ENCODE measurements at places on chromosomes 13 and 19.
A peak's percentile ranks its signal among the peaks of the same experiment; 100 is the strongest.

- no peak for DNase-seq
These were observed 48.8 kb downstream of the DCLK1 start for GRCh38 chr13:36082396-36082795.

- no peak for DNase-seq
These were observed 16.3 kb upstream of the TEX29 start for GRCh38 chr13:111304041-111304544.

GRCh38 chr13:25908366-25908765, 143.4 kb downstream of the SHISA2 start:
- DNase-seq = no peak

DNA sequence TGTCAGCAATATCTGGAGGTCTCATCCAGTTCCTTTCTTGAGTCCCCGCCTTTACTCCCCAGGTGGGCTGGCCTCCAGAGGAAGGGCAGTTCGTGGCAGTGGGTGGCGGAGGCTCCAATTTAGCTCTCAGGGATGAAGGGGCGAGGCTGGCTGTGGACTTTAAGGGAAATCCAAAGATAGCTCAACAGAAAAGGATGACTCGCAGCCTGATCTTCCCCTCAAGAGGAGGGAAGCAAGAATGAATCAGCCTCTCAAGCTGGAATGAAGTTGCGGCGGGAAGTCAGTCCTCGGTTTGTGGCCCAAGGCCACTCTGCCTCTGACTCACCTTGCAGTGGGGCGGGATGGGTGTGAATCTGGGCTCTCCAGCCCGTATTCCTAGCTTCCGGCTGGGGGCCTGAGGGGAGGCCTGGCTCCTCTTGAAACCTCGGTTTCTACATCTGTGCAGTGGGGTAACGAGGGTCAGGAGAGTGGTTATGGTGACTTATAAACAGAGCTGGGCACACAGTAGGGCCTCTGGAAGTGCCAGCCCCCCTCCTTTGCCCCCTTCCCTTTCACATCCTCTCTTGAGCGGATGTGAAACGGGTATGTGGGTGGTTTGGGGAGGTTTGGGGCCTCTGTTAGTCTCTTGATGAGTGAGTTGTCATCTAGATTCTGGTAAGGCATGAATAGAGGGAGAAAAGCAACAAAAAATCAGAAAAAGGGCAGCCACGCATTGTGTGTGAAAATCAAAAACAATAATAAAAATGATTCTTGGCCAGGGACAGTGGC, 10.5 kb upstream of the SMG9 start:
- peak; percentile 91 for DNase-seq

DNA sequence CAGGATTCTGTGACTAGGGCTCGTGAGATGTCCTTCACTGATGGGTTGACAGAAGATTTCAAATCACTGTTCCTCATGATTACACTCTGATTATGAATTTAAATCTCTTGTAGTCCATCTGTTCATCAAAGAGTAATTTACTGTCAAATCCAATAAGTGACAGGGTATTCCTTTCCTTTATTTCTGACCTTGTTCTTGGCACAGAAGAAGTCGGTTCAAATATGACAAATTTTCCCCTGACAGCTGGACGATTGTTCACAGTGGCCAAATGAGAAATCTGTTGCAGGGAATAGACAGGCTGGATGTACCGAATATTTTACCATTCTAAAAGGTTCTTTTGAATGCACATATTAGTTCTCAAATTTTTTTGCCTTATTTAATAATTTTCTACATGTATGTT, 767.3 kb upstream of the GPC6 start:
- DNase-seq = no peak

DNA sequence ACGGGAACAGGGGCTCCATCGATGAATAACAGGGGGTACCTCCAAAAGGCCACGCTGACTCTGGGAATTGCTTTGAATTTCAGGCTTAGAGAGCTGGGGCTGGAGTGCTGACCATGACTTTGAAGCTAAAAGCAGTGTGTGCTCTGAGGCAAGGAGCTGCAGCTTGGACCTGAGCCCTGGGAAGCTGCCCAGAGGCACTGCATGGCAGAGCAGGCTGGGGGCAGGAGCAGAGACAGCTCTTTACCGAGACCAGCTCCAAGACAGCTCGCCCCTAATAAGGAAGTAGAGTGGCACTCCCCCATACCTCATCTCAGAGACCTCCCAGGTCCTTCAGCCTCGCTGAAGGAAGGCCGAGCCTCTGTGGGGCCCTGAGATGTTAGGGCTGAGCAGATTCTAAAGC, 200.2 kb downstream of the COL4A1 start:
- no peak for DNase-seq

GRCh38 chr13:50644081-50644871, 199.2 kb downstream of the DLEU7 start:
- DNase-seq = no peak

GRCh38 chr19:4415352-4415751, 12.9 kb downstream of the CHAF1A start:
- no peak for DNase-seq

DNA sequence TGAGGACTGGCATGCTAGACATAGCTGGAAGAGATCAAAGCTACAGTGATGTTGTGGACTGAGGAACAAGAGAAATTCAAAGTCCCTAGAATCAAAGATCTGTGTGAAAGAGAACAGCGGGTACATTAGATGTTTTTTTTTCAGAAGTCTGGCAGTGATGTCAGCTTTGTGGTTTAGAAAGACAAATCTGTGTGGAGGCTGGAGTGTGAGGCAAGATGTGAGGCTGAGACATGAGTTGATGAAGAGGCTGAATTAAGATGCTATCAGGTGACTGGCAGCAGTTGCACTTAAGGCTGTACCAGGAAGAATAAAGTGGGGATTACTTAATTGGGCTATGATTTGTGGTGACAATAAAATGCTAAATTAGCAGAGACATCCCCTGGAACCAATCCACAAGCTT, 46.5 kb downstream of the DNAJC3 start:
- DNase-seq = no peak
